ENCODE measurements at places on chromosomes 13 and 19.
A peak's percentile ranks its signal among the peaks of the same experiment; 100 is the strongest.

DNA sequence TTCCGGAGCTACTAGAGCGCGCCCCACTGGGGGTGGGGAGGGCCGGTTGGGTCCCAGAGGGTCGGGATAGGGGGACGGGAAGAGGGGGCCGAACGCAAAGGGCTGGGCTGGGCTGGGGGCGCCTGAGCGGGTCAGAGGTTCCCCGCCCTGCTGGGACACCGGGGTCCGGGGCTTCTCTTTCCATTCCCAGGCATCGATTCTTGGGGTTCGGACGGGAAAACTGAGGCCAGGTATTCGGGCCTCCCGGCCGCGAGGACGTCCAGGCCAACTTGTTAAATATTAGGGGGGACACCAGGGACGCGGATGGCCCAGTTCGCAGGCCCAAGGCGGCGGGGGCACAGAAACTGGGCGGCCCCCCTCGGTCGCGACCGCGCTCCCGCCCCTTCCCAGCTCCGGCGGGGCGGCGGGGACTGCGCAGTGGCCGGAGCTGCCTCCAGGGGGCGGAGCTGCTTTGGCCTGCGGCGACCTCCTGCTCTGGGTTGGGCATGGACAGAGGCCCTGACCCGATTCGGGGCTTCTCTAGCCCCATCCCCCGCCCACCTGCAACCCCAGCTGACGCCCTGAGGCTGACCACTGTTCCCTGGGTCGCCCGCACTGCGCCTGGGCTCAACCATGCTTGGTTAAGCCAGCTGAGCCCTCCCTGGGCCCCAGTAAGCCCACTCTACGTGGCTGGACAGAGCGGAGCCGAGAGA, 1.2 kb upstream of the KLF16 start:
- DNase-seq, result peak; percentile 80

GRCh38 chr13:109867766-109868165, 81.4 kb upstream of the IRS2 start:
- DNase-seq, result no peak

- no peak for DNase-seq
Observed at GRCh38 chr19:38047049-38047438, 140.0 kb downstream of the SIPA1L3 start.

DNA sequence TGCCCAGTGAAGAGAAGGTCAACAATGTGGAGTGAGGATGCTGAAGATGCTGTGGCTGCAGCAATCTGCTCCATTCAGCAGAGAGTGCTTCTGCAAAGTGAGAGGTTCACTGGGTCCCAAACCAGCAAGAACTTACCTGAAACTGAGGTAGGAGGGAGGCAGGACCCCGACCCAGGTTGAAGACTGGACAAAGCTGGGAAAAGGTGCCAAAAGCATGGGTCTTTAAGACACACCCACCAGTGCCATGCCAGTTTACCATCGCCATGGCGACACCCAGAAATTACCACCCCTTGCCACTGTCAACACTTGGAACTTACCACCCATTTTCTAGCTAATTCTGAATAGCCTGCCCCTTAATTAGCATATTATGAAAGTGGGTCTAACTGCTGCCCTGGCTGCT, 70.7 kb downstream of the RGCC start:
- DNase-seq, result no peak

GRCh38 chr19:12365236-12366162, at the start of gene ZNF442:
ZNF442 (minus strand) TSS chr19:12365683; CDS start chr19:12363631, 2,052 bp downstream.
- peak; percentile 98 for DNase-seq

DNA sequence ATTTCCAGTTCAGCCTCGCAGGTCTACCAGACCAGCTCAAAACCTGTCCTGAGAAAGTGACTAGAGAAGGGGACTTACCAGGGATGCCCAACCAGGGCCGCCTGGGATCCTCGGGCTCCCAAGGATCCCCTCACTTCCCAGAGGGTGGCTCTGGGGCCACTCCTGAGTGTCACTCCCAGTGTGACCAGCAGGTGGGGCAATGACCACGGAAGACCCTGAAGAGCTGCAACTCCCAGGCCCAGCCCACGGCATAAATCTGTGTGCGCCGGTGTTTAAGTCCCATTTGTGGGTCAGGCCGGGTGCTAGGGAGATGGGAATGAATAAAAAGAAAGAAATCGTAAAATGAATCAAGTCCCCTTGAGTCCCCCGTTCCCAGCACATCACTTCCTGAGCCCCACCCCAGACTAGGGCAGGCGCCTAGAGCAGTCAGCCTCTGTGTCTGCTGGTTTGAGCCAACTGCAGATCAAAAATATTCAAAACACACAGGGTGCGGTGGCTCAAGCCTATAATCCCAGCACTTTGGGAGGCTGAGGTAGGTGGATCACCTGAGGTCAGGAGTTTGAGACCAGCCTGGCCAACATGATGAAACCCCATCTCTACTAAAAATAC, 10.7 kb downstream of the PTGIR start:
- DNase-seq, result peak; percentile 91

DNA sequence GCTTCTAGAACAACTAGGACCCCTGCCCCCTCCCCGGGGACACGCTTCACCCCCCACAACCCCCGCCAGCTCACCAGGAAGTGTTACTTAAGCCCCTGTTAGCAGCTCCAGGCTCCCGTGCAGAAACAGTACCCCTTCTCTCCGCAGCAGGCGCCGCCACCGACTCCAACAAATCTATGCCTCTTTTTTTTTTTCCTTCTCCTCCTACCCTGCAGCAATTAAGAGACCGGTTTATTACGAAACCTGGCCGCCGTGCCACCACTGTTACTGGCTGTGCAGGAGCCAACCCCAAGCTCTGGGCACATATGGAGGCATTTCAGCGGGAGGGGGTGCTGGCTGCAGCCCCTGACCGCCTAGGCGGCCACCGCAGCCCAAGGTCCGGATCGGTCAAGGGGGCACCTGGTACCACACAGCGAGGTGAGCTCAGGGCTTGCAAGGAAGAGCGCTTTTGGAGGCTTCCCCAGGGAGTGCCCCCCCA, 2.4 kb downstream of the GADD45B start:
- DNase-seq, result peak; percentile 71

DNA sequence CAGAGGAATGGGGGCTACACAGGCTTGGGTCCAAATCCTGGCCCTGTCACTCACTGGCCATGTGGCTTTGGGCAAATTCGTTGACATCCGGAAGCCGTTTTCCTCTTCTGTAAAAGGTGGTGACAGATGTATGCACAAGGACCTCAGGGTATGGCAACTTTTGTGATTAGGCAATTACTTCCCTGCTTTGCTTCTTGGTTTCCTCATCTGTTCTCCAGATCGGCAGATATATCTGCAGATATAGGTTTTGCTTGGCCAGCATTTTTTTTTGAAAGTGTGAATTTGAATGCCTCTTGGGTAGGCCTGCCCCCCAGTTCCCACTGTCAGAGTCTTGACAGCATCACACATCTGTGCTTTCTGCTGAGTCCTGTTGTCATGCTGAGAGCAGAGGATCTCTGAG, 17.7 kb downstream of the TMEM272 start:
- DNase-seq, result no peak

GRCh38 chr13:35882722-35883497, 248.3 kb downstream of the DCLK1 start:
- no peak for DNase-seq

GRCh38 chr13:41720839-41721561, 239.9 kb downstream of the VWA8 start:
- DNase-seq, result no peak

DNA sequence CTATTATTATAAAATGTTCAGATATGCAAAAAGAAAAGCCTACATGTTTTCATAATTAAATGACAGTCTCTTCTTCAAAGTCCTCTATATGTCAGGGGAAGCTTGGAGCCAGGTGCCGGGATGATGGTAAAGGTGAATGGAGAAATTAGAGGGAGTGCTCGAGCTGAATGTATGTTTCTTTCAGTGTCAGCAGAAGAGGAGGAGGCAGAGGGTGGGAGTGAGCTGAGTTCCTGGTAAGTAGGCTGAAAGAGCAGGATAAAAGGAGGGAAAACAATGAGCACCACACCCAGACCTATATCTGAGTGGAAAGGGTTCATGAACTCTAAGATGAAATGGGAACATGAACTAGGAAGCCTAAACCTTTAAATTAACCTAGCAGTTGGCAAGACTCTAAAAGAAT, 307.6 kb upstream of the NBEA start:
- DNase-seq, result no peak

DNA sequence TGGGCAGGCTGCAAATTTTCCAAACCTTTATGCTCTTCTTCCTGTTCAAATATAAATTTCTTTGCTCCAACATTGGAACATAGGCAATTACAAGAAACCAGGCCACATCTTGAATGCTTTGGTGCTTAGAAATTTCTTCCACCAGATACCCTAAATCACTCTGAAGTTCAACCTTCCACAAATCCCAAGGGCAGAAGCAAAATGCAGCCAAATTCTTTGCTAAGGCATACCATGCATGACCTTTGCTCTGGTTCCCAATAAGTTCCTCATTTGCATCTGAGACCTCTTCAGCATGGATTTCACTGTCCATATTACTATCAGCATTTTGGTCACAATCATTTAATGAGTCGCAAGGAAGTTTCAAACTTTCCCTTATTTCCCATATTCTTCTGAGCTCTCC, 130.9 kb downstream of the DIAPH3 start:
- DNase-seq, result no peak

DNA sequence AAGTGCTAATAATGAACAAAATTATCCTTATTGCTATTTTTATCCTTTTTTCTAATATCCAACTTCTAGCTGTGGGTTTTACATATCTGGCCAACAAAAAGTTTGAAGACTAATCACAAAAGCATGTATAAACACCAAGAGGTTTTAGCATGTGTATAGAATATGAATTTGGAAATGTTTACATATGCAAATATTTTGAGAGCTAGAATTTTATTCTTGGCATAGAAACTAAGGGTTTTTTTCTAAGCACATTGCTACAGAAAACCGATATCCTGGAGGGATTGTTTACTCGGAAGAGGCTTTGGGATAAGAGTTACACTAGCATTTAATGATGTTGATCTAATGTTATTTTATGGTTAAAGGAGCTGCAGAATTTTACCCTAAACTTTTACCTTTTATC, 392.1 kb downstream of the EFNB2 start:
- no peak for DNase-seq

DNA sequence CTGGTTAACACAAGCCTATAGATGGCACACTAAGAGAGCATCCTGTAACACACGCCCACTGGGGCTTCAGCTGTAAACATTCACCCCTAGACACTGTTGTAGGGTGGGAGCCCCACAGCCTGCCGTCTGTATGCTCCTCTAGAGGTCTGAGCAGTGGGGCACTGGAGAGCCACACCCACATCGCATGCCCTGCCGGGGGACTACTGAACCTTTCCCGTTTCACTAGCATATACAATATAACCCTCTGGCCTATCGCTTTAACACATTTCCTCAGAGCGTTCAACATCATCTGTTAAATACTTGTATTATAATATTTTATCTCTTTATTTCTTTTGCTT, 73.4 kb downstream of the PCDH9 start:
- DNase-seq, result no peak

DNA sequence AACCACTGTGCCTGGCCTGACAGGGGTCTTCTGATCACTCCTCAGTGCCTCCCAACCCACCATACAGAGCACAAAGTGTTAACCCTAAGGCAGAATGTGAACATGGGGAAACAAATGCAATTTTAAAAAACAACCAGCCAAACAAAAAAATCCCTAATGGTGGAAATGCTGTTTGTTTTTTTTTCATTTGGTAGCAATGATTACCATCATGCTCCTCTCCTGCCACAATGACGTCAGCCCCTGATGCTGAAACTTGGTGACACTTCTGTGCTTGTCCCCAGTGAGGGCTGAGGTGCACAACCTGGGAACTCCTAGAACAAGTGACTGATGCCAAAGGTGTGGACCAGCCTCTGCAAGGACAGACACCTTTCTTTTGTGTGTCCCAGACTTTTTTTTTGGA, 4.0 kb upstream of the TSPAN16 start:
- DNase-seq, result no peak

- DNase-seq, result no peak
Observed at GRCh38 chr13:52125547-52125946, 3.3 kb downstream of the NEK5 start.

DNA sequence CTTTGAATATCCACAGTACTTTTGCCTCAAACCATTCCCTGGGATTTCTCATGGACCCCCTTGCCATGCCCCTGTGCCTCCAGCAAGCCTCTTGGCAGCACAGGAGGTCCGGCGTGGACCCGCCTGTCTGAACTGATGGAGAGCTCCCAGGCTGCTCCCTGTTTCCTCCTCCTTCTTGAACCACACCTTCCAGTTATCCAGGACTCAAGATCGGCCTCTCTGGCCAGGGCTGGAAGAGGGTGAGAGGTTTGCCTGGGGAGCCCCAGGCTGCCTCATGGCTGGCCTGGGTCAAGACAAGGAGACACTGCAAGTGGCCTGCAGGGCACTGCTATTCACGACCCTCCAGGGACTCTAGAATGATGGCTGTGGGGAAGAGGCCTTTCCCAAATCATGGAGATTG, 93.6 kb upstream of the WASF3 start:
- no peak for DNase-seq

GRCh38 chr19:51469162-51469561, 9.2 kb upstream of the CEACAM18 start:
- DNase-seq, result no peak

DNA sequence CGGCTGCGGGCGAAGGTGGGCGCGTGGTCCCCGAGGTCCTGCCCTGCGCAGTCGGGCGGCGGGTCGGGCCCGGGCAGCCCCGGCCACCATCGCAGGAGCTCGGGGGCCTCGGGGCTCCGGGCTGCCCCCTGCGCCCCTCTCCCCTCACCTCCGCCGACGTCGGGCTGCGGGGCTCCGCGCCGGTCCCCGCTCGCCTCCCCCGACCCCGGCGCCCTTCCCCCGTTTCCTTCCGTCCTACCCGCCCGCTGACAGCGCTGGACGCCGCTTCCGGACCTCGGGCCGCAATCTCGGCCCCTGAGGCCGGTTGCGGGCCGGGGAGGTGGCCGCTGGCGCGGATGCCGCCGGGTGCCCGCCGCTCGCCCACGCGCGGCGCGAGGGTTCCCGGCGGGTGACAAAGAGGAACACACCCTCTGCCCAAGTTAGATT, 720 bp downstream of the FARP1 start:
- DNase-seq, result peak; percentile 21

DNA sequence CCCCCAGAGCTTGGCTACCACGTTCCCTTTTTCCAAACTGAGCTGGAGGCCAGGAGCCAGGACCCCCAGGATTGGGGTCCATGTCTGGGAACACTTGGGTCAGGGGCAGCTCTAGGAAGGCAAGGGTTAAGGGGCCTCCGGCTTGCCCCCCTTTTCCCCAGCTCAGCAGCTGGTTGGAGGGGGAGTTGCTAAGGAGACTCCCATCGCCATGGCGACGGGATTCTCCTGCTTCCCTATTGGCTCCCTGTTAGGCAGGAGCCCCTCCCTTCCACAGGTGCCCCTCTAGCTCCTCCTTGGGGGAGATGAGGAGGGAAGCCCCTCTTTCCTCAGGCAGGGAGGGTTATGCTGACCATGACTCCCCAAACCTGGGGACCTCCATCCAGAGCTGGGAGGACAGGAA, 33.9 kb downstream of the PDE4A start:
- DNase-seq, result peak; percentile 42

GRCh38 chr13:89455225-89455624, 1784.1 kb downstream of the SLITRK5 start:
- DNase-seq, result no peak

DNA sequence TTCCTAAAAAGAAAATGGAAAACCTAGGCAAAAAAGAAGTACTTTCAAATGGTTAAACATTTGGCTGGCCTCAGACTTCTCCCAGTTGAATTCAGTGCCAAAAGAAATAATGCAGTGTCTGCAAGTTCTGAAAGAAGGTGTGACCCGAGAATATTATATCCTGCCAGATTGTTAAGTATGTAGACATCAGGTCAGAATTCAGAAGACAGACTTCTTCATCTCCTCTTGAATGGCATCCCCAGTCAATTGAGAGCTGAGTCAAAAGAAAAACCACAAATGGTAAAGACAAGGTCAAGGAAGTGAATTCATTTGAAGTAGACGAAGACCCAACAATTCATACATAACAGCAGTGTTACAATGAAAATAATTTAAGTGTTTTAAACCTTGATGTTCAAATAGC, 194.5 kb downstream of the NBEA start:
- DNase-seq, result no peak

GRCh38 chr13:72559716-72560115, 167.7 kb downstream of the MZT1 start:
- DNase-seq, result no peak

Measured in dermis blood vessel endothelial cell (primary cell).